Tibial nerve (tissue), 4 donors: ENCODE measurements at places on chromosomes 6 and 20. TPM values are rescaled to one million over a fixed set of nuclear protein-coding genes. Genes with fewer than 3 reads are reported as not detected.
A peak's percentile ranks its signal among the peaks of the same experiment; 100 is the strongest.

DNA sequence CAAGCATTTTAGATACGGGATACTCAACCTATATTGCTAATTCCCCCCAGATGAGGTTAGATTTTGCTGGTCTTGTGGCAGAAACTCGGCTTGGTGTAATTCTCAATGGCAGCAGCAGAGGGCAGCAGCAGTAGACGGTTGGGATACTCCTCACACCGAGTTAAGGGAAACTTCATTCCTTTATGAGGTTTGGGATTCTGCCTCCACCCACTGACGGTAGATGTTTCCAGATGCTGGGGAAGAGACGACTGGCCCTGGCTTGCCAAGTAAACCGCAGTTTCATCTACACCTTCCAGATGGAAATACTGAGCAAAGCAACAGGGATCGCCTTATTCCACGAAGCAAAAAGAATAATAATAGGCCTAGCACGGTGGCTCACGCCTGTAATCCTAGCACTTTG, 8.2 kb upstream of the TBC1D7 start:
- DNase-seq: peak; percentile 85
- peaks cover 4% of the 10 kb centered on the region for H3K4me1 ChIP-seq
- H3K27me3 ChIP-seq: no peaks in the 10 kb centered on the region

DNA sequence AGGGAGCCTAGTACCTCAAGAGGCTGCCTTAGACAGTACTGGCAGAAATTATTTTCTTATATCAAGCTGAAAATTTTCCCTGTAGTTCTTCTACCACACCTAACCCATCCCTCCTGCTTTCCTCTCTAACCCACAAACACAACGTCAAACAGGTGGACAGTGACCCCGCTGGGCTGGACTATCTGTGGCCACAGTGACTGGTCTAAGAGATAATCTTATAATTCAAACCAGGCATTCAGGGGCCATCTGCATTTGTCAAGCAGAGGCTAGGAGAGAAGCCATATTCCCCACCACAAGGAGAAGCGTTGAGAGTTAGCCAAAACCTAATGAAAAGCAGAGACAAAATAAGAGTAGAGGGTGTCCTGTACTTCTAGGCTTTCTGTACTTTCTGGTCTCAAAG, 8.2 kb downstream of the HDDC2 start:
- no peak overlapping the region for H3K27ac ChIP-seq
- H3K4me3 ChIP-seq: no peak overlapping the region
- no peaks in the 10 kb centered on the region for H3K27me3 ChIP-seq
- DNase-seq: no peak
- H3K36me3 ChIP-seq: no peaks in the 10 kb centered on the region

GRCh38 chr20:7765221-7765620, 175.0 kb downstream of the HAO1 start:
- no peak overlapping the region for H3K27ac ChIP-seq
- H3K4me1 ChIP-seq: no peaks in the 10 kb centered on the region
- H3K4me3 ChIP-seq: no peak overlapping the region
- DNase-seq: no peak
- H3K36me3 ChIP-seq: no peaks in the 10 kb centered on the region

GRCh38 chr6:159679091-159680077, 13.7 kb downstream of the SOD2 start:
- no peak overlapping the region for H3K27ac ChIP-seq
- no peak for DNase-seq
- no peaks in the 10 kb centered on the region for H3K4me1 ChIP-seq
- H3K36me3 ChIP-seq: peaks cover 2% of the 10 kb centered on the region
- H3K4me3 ChIP-seq: no peak overlapping the region

GRCh38 chr6:69761853-69762252, 35.0 kb downstream of the LMBRD1 start:
- no peaks in the 10 kb centered on the region for H3K4me1 ChIP-seq
- H3K27ac ChIP-seq: no peak overlapping the region
- no peak for DNase-seq
- H3K36me3 ChIP-seq: no peaks in the 10 kb centered on the region
- H3K4me3 ChIP-seq: no peak overlapping the region

- H3K4me1 ChIP-seq: peaks cover 32% of the 10 kb centered on the region
- no peak for DNase-seq
- H3K4me3 ChIP-seq: no peak overlapping the region
- H3K27me3 ChIP-seq: no peaks in the 10 kb centered on the region
These were observed 10.3 kb upstream of the MAPK13 start for GRCh38 chr6:36120018-36120417.

- H3K27ac ChIP-seq: no peak overlapping the region
- no peaks in the 10 kb centered on the region for H3K36me3 ChIP-seq
- DNase-seq: no peak
- no peaks in the 10 kb centered on the region for H3K27me3 ChIP-seq
- no peaks in the 10 kb centered on the region for H3K4me1 ChIP-seq
These were observed 89.5 kb upstream of the SIM1 start for GRCh38 chr6:100554228-100554627.

DNA sequence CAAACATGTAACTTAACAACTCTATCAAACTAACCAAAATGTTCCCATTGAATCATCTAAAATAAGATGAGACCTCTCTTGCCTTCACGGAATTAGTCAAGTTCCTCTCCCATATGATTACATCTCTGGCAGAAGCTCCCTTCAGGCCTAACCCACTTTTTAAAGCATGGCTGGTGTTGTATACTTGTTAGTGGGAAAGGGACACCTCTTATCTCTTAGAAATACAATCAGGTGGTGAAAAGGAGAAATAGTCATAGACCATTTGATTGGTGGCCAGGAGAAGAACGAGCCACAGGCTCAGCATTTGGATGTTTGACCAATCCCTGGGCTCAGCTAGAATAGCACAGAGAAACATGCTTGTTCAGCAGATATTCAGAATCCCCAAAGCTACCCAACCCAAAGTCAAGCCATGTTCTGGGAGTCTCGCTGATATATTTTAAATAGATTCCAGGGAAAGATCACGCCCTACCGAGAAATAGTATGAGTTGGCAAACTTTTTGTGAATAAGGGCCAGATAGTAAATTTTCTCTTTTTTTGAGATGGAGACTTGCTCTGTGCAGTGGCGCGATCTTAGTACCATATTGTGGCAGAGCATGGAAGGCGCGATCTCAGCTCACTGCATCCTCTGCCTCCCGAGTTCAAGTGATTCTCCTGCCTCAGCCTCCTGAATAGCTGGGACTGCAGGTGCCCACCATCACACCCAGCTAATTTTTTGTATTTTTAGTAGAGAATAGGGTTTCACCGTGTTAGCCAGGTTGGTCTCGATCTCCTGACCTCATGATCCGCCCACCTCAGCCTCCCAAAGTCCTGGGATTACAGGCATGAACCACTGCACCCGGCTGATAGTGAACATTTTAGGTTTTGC, 126.3 kb upstream of the MYLIP start:
- H3K4me3 ChIP-seq: no peak overlapping the region
- peaks cover 2% of the 10 kb centered on the region for H3K4me1 ChIP-seq
- no peak for DNase-seq
- no peak overlapping the region for H3K27ac ChIP-seq
- H3K27me3 ChIP-seq: no peaks in the 10 kb centered on the region

- no peaks in the 10 kb centered on the region for H3K36me3 ChIP-seq
- H3K4me3 ChIP-seq: no peak overlapping the region
- H3K27me3 ChIP-seq: no peaks in the 10 kb centered on the region
- no peak overlapping the region for H3K27ac ChIP-seq
- no peaks in the 10 kb centered on the region for H3K4me1 ChIP-seq
These were observed 506.2 kb upstream of the SLC35B3 start for GRCh38 chr6:8941577-8941976.

GRCh38 chr20:54433636-54434035, 41.8 kb upstream of the DOK5 start:
- DNase-seq: no peak
- no peak overlapping the region for H3K4me3 ChIP-seq

- no peaks in the 10 kb centered on the region for H3K36me3 ChIP-seq
- H3K4me1 ChIP-seq: no peaks in the 10 kb centered on the region
- no peak for DNase-seq
- H3K4me3 ChIP-seq: no peak overlapping the region
These were observed 131.1 kb upstream of the HSF2 start for GRCh38 chr6:122268394-122268793.

DNA sequence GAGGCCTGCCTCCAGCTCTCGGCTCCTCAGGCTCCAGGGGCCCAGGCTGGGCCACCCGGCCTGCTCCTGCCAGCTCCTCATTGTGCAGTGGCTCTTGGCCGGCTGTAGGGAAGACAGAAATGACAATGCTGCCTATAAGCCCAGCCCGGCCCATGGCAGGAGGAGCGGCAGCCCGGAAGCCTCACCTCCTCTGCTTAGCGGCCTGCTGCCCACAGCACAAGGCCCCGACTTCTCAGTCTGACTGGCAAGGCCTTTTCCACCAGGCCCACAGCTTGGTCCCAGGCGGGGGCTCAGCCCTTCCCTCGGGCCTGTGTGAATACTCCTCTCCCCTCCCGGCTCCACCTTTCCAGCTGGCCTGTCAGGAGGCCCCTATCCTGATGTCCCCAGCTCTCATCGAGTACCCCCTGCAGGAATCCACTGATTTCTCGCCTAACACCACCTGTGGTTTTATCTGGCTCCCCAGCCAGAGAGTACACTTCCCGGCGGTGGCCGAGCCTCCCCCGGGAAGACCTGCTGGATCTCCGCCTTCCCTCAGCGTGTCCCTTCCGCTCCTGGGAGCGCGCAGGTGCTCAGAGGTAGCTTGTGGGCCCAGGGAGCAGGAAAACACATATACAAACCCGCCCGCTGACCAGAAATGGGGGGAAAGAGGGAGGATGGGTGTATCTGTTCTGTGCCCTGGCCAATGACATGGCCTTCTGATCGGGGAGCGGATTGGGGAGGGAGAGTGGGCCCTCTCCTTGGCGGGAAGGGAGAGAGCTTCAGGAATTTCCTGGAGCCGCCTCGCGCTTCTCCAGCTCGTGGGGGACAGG, 963 bp downstream of the DDRGK1 start:
- no peaks in the 10 kb centered on the region for H3K36me3 ChIP-seq
- no peaks in the 10 kb centered on the region for H3K4me1 ChIP-seq

Gene ZC2HC1B
- total RNA-seq: 1.2 TPM

Gene RFX6
- 0.22 TPM for total RNA-seq
